Stimulated activated naive CD4-positive, alpha-beta T cell treated with Interleukin-2 at 50 U/mL for 16 hours (primary cell): ENCODE measurements at places on chromosomes 4 and X.
A peak's percentile ranks its signal among the peaks of the same experiment; 100 is the strongest.

DNA sequence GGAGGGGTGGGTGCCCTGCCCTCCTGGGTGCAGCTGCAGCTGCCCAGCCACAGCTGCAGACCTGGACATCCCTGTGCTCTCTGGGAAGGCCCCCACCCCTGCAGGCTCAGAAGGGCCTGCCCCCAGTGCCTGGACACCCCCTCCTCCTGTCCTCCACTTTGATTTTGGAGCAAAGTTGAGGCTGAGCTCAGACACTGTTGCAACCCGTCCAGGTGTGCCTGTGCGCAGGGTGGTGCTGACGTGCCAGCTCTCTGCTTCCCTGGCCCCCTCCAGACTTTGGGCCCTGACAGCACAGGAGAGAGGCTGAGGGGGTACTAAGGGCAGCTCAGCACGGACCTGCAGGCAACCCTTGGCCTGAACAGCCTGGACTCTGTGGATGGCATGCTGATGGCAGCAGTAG is 750.3 kb downstream of the ARAP2 start:
- no peak for DNase-seq

- no peak for DNase-seq
Observed at GRCh38 chr4:16158504-16158852, 67.8 kb downstream of the TAPT1 start.

- DNase-seq, result peak; percentile 30
Observed at GRCh38 chr4:878796-879728, 53.1 kb downstream of the GAK start.

- no peak for DNase-seq
Observed at GRCh38 chr4:75235359-75235951, 278.7 kb downstream of the RCHY1 start.

DNA sequence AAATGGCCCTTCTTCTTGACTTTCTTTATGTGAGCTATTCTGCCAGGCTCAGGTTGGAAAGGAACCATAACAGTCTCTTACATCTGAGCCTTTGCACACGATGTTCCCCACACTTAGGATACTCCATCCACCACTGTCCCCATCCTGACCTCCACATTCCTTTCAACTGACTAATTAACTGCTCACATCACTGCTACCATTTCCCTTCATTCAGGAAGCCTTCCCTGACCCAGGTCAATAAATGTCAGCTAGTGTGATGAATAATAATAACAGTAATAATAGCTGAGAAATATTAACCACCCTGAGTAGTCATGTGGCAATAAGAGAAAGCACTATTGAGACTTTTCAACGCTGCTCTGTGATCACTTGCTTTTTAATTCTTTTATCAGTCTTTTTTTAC is 291.7 kb downstream of the KCNIP4 start:
- DNase-seq, result no peak

- DNase-seq, result no peak
Observed at GRCh38 chr4:148315049-148315448, 127.2 kb downstream of the NR3C2 start.

GRCh38 chrX:52507331-52507730 is 9.5 kb downstream of the XAGE1B start:
- DNase-seq, result no peak

DNA sequence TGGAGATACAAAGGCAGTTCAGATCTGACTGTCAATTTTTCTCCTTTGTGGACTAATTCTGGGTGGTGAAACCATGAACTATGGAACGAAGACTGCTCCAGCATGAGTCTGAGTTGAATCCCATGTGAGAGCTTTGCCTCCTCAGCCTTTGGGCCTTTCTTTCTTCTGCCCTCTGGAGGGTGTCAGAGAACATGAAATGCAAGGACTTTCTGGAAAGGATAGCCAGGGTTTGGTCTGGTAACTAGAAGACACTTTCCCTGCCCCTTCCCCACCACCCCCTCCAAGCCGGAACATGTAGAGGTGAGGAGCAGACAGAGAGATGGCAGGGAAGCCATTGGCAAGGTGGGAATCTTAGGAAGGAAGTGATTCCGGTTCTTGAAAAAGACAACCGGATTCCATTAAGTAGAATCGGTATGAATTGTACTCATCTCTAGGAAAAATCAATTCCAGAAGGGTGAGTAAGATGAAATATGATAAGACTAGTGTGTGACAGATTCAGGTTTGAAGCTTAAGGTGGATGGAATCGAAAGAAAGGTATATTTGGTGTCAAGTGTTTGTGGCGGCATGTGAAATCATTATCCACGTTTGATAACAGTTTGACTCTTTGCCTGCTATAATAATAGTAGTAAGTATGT is 19.0 kb downstream of the FHL1 start:
- no peak for DNase-seq

- no peak for DNase-seq
Observed at GRCh38 chrX:10125248-10125615, 31.5 kb upstream of the CLCN4 start.

DNA sequence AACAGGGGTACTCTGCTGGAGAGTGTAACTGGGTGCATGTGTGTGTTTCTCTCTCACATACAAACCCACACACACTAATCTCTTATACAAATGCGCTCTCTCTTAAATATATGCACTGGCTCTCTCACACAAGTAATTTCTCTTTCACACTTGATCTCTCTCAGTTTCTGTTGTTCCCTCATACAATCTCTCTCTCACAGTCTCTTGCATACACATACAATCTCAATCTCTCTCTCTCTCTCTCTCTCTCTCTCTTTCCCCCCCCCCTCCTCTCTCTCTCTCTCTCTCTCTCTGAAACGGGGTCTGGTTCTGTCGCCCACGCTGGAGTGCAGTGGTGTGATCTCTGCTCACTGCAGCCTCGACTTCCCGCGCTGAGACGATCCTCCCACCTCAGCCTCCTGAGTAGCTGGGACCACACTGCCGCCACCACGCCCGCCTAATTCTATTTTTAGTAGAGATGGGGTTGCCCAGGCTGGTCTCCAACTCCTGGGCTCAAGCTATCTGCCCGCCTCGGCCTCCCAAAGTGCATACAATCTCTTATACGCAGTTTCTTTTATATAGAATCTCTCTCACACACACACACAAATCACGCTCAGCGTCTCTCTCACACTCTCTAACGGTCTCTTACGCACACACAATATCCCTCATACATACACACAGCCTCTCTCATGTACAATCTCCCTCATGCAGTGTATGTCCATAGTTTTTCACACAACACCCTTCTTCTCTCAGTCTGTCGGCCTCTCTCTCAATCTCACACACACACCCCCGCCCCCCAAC is 518 bp upstream of the FAM241A start:
- DNase-seq, result no peak
